Activated CD8-positive, alpha-beta memory T cell treated with anti-CD3 and anti-CD28 coated beads for 4 hours (primary cell): ENCODE measurements at places on chromosomes 12 and 14.

- no peak for DNase-seq
Observed at GRCh38 chr14:30756594-30756993, 117.8 kb upstream of the COCH start.

DNA sequence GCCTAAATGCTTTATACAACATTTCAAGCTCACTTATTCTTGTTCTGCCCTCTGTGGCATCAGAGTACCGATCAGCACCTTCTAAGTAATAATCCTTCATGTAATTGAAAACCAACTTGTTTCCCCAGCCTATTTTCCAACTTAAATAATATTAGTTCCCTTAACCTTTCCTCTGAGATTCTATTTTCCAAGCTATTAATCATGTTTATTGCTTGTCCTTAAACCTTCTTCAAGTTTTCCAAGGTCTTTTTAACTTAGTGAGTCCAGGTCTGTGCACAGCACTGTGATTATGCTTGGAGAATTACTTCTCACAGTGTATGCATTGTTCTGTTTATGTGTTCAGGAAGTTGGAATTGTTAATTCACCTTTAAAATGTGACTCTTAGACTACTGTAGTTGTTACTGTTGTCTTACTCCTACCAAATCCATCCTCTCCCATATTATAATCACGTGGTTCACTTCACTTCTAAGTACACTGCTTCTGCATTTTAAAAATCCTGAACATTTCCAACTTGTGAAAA lies 1039.3 kb upstream of the FOXG1 start:
- DNase-seq: no peak

- DNase-seq: no peak
Observed at GRCh38 chr12:121524196-121524916, 56.5 kb downstream of the KDM2B start.

- no peak for DNase-seq
Observed at GRCh38 chr14:102201776-102202175, 62.1 kb downstream of the WDR20 start.

DNA sequence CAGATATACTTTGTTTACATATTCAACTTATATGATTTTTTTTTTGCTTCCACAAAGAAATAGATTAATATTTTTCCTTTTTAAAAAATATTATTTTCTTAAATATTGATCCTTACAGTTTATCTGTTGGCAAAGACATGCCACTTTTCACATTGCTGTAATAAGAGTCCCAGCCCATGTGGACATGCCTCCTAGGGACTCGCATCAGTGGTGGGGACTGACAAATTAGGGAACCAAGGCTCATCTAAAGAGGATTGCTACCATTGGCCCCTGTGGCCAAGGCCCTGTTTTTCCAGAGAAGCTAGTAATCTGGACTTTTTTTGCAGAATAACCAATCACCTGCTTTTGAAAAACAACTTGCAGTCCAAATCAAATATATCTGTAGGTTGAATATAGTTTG lies 27.8 kb upstream of the BMAL2 start:
- DNase-seq: no peak

- no peak for DNase-seq
Observed at GRCh38 chr14:30669594-30669993, 47.5 kb downstream of the SCFD1 start.

DNA sequence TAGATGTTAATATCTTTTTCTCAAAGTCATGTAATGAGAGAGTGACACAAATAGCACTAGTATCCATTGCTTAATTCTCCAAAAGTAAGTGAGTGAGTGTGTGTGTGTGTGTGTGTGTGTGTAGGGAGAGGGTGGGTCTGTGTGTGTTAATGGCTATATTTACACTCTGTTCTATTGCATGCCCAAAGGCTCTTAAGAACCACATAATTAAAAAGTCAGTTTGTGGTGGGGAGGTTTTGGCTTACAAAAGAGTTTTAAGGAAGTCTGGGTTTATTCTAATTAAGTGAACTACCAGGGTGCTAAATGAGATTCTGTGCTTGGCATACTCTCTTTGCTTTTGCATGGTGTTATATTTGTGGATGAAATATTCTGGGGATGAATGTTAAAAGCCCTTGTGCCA lies 1897.6 kb upstream of the FLRT2 start:
- no peak for DNase-seq

- no peak for DNase-seq
Observed at GRCh38 chr12:92278378-92278828, 132.8 kb upstream of the BTG1 start.

GRCh38 chr12:88207921-88208620 lies 66.0 kb downstream of the TMTC3 start:
- DNase-seq: no peak

GRCh38 chr12:112243255-112244110 lies 118.1 kb downstream of the TRAFD1 start:
- no peak for DNase-seq

DNA sequence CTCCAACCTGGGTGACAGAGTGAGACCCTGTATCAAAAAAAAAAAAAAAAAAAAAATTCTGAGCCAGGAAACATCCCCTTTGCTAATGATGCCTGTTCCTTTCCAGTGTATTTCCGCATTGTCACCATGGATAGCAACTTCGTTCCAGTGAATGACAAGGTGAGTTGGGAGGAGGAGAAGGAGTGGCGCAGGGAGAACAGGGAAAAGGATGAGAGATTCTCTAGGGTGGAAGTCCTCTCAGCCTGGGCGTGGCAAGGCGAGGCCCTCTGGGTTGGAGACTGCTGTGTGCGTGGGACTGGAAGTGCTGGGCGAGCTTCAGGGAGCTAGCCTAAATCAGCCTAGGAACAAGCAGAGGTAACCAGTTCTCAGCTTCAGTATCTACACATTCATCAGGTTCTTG lies 7.2 kb downstream of the A2ML1 start:
- DNase-seq: no peak

DNA sequence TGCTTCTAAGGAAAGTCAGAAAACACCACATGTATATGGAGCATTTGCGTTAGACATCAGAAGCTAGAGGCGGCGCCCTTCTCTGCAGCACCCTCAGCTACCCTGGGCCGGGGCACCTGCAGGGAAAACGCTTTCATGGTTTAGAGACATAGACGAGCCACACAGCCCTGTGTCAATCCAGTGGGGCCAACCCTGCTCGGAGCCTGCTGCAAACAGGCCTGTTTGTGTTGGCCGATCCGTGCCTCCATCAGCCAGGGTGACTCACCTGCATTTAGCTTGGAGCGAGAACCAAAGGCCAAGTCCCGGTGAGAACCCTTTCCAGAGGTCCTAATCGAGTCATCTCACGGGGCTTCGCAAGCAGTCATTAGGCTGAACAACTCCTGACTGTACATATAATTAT lies 19.5 kb upstream of the FZD10 start:
- no peak for DNase-seq

DNA sequence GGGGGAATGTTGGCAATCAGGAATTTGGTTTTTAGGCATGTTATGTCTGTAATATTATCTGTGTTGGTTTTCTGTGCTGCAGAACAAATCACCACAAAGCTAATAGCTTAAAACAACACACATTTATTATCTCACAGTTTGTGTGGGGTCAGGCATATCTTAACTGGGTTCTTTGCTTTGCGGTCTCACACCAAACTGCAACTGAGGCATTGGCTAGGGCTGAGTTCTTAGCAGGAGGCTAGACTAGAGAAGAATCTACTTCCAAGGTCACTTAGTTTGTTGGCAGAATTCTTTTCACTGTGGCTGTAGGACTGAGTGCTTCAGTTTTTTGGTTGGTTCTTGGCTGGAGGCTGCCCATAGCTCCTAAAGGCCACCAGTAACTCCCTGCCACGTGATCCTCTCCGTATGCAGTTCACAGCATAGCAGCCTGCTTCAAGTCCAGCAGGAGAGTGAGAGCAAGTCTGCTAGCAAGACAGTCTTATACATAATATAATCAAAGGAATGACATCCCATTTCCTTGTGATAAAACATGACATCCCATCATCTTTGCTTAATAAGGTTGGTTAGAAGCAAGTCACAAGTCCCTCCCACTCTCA lies 21.6 kb downstream of the ATF1 start:
- DNase-seq: no peak

- DNase-seq: no peak
Observed at GRCh38 chr12:106908561-106908960, 47.1 kb upstream of the TMEM263 start.

GRCh38 chr12:66232263-66232662 lies 43.2 kb downstream of the IRAK3 start:
- DNase-seq: no peak

- DNase-seq: no peak
Observed at GRCh38 chr14:32457213-32457920, 128.3 kb downstream of the AKAP6 start.

DNA sequence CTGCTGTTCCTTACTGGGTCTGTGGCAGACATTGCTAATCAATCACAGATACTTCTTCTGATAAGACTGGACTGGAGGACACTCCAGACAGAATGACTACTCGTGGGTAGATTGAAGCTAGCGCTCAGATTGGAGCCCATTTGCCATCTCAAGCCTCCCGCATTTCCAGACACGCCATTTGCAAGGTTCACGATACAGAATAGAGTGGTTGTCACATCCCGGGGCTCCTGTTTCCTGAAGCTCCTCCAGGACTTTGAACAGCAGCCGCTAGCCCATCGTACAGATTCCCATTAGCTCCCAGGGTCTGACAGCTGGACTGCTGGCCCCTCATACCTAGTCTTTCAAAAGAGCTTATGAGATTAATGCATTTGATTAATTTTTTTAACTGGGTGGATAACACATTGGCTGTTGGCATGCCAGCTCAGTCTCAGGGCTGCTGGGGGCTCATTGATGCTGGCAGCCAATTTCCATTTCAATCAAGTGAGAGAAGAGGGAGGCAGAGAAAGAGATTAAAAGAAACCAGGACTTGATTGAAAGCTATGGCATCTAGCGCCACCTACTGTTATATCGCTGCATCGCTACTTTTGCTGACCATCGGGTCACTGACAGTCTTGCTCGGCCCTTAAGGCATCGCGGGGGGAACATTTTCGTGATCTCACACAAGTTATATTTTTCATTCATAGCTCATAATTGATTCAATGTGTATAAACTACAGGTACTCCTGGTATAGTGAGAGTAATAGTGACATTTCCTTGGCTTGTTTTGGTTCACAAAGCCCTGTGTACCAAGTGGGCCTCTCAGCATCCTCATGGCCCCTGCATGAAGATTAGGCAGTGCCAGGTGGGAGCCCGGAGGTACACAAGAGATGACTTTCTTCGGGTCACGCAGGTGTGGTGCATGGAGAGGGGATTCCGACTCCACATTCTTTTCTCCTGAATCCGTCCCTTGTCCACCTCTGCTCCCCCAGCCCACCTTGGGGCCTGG lies 78.6 kb downstream of the CCDC60 start:
- DNase-seq: no peak

GRCh38 chr14:22039938-22040780 lies 366.5 kb upstream of the OR4E1 start:
- DNase-seq: no peak

DNA sequence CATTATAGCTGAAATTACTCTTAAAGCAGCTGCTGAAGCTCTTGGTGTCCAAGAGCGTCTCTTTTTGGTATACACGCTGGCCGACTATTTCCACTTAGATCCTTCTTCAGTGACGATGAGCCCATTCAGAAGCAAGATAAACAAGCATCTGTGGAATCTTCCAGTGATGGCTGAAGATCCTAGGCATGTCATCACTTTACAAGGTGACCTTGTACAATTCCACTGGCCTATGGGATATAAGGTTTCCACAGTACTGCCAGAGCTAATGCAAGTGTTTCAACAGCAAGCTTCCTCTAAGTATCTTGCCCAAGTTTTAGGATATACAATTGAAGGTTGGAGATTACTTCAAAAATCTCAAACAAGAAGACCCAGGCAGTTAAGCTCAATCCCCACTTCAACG lies 47.0 kb downstream of the INTS13 start:
- DNase-seq: no peak

GRCh38 chr12:121816925-121817647 lies 13.3 kb downstream of the SETD1B start:
- no peak for DNase-seq

GRCh38 chr14:67837011-67837624 lies 17.5 kb downstream of the RAD51B start:
- peak; percentile 27 for DNase-seq

DNA sequence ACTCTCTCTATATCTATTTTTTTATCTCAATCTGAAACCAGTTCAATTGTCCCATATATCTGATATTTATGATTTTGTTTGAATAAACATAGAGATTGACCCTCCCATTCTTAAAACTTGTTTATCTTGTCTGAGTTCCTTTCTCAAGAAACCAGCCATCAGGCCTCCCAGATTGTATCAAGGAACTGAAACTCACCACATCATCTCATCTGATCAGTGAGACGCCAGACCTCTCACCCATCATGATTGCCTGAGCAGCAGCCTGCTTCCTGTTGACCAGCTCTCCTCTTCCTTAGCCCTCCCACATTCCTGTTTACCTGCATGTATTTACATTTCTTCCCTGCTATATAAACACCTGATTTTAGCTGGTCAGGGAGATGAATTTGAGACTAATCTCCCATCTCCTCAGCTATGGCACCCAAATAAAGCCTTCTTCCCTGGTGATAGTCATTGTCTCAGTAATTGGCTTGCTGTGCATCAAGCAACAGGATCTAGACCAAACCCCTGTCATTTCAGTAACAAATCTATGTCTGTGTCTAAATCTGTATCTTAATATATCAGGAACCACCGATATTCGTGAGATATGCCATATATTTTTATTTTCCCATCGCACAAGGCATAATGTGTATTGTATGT lies 323.6 kb downstream of the TMTC2 start:
- DNase-seq: no peak

- no peak for DNase-seq
Observed at GRCh38 chr12:49803693-49804450, 24.3 kb downstream of the NCKAP5L start.

DNA sequence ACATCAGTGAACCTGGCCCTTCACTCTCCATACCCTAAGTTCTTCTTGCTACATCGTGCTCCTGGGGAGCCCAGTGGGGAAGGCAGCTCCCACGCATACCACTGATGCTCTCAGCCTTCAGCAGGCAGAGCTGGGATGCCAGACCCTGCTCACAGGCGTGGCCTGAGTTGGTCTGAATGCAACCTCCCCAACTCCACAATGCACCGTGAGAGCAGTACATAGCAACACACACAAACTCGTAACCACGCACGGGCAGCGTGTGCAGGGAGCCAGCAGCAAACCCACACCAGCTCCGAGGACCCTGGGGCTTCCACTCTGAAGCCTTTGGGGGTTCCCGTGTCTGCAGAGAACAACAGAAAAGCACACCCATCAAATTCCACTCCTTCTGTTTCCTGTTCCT lies 37.3 kb downstream of the ANO2 start:
- DNase-seq: no peak

DNA sequence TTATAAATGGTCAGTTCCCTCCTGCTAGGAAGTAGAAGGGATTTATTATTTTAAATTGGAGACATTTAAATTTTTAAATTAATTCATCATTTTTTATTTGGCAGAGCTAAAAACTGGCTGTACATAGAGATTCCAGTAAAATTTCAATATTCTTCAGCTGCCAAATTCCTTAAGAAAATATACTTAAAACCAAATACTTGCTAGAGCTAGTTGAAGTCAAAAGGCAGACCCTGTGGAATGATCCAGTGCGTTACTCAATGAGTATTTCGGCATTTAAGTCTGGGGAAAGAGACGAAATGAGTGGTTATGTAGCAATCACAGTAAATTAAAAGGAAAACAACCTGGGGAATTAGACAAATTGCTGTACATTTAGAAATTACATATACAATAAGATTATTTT lies 1104.7 kb downstream of the SLC6A15 start:
- DNase-seq: no peak
